ENCODE measurements at places on chromosomes 1 and 21.

DNA sequence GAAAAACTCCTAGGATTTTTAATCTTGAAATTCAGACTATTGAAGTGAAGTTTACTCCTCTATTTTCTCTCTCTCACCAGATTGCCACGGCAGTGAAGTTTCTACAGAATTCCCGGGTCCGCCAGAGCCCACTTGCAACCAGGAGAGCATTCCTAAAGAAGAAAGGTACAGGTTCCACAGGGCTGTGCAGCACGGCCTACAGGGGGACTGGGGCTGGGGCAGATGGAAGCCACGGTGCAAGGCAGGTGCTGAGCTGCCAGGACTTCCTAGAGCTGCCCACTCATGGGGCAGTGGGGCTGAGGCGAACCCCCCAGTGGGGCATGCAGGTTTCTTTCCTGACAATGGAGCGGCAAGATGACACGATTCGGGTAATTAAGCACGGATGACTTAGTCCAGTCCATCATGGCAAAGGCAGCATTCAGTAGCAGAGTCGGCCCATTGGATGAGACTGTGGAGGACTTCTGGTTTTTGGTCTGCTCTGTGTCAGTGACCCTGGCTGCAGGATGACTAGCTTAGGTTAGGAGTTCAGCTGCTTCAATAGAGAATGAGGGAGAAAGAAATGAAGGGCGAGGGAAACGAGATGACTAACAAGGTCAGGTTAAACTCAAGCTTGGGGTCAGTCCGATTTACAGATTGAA lies 61.5 kb downstream of the PEX14 start:
- DNase-seq = no peak

DNA sequence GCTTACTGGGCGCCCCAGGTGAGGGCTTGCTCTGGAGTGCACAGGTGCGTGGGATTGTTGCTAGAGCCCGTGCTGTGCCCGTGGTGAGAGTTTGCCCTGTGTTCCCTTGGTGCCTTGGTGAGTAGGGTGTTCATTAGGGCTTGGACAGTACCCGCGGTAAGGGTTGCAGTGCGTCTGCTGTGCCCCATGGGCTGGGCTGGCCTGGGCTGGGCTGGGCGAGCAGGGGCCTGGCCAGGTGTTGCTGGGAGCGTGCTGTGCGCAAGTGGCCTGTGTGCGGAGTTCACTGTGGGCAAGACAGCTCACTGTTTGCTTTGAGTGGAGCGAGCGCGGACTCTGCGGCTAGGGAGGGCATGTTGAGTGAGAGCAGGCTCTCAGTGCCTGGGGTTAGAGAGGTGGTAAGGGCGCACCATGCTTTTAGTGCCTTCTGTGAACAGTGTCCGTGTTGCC lies 725 bp downstream of the CR1L start:
- DNase-seq = no peak

DNA sequence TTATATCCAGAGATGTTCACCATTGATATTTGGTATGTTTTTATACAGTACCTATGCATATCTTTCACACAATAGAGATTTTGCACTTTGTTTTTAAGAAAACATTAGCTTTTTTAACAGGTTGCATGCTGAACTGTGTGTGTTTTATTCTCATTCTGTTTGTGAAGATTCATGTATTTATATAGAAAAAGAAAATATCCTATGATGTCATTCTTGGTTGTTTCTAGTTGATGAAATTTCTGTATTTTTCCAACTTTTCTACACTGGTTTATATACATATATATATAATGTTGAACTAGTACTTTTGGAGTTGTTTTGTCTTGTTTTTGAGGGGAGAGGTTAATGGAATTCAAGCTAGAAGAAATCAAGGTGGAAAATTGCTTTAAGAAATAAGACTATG lies 143.8 kb downstream of the MATN1 start:
- no peak for DNase-seq

DNA sequence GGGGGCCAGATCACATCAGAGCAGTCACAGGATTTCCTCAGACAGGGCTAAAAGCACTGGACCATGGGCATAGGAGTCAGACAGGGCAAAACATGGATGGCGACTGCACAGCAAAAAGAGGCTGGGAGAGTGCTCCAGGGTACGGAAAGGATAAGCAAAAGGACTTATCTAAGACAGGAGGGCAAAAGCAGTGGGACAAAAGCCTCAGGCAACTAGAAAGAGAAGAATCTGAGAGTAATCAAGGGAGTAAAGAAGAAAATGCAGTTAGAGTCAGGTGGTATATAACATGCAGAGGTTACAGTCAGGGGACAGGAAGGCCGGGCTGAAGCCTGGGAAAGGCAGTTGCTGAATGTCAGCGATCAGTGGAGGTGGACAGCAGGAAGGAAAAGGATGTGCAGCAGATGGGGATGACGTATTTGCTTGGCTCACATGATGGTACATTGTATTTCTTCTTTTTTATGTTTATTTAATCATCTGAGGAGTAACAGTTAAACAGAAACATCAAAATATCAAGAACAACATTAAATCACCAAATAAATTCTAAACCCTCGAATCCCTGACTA lies 63.1 kb upstream of the CNN3 start:
- no peak for DNase-seq

GRCh38 chr1:41741244-41741643 lies 177.5 kb downstream of the HIVEP3 start:
- DNase-seq = no peak

Data from fibroblast of skin of right biceps (primary cell).